ENCODE measurements at places on chromosomes 1 and 21. TPM values are rescaled to one million over a fixed set of nuclear protein-coding genes. Genes with fewer than 3 reads are reported as not detected.

PLA2G2F gene
- total RNA-seq = not detected

LCE2B gene
- not detected for total RNA-seq

GRCh38 chr1:66274634-66275033 is 259.3 kb upstream of the SGIP1 start:
- no peaks in the 10 kb centered on the region for H3K27me3 ChIP-seq
- DNase-seq = no peak
- peaks cover 10% of the 10 kb centered on the region for H3K4me1 ChIP-seq
- no peak overlapping the region for H3K4me3 ChIP-seq
- H3K36me3 ChIP-seq = no peaks in the 10 kb centered on the region

- H3K27ac ChIP-seq = no peak overlapping the region
- no peaks in the 10 kb centered on the region for H3K27me3 ChIP-seq
- no peak for DNase-seq
Measured at GRCh38 chr1:222285526-222285925, 262.4 kb downstream of the HHIPL2 start.
